ENCODE measurements at places on chromosomes 4 and X.

- DNase-seq, result no peak
Observed at GRCh38 chr4:158825433-158826036, 56.7 kb downstream of the FNIP2 start.

DNA sequence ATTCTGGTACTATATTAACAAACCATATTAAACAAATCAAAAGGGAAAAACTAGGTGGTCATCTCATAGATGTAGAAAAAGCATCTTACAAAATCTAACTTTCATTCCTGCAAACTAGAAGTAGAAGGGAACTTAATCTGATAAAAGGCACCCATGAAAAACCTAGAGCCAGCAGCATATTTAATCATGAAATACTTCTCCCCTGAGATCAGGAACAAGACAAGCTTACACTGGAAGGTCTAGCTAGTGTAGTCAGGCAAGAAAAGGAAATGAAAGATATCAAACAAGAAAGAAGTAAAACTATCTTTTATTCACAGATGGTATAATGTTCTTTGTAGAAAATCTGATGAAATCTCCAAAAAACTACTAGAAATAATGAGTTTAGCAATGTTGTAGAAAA lies 41.2 kb downstream of the ATP10D start:
- DNase-seq, result no peak

- DNase-seq, result no peak
Observed at GRCh38 chrX:137430984-137431475, 134.9 kb upstream of the ZIC3 start.

GRCh38 chr4:185232370-185232769 lies 23.0 kb downstream of the SNX25 start:
- DNase-seq, result no peak

- DNase-seq, result peak; percentile 64
Observed at GRCh38 chr4:8437281-8437680, 3.2 kb downstream of the ACOX3 start.

DNA sequence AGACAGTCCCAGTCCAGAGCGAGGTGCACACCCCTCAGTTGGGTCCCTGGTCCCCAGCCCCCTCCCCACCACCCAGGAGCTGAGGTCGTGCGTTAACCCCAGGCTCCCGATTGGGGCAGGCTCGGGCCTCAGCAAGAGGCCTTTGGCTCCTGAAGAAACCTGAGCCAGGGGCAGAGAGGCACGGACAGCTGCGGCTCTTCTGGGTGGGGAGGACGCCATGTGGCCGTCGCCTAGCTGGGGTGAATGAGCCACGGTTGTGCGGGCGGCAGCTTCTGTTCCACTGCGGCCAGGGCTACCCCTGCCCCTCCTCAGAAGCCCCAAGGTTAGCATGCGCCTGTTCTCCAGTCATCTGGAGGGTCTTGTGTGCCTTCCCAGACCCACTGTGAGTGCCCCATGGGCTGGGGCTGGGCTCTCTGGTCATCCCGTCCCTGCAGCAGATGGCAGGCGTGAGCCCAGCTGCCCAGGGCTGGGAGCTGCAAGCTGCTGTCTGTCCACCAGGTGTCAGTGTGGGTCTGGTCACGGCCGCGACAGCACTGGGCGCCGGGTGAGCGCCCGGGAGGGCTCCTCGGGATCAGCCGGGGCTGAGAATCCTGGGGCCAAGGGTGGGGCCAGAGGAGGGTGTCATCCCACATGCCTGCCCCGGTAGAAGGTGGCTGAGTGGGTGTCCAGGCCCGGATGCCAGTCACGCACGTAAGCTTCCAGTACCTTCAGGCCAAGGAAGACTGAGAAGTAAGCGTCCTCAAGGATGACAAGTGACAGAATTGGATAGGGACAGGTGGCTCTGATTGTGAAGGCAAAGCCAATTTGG lies 21.9 kb downstream of the ATP2B3 start:
- DNase-seq, result peak; percentile 81

DNA sequence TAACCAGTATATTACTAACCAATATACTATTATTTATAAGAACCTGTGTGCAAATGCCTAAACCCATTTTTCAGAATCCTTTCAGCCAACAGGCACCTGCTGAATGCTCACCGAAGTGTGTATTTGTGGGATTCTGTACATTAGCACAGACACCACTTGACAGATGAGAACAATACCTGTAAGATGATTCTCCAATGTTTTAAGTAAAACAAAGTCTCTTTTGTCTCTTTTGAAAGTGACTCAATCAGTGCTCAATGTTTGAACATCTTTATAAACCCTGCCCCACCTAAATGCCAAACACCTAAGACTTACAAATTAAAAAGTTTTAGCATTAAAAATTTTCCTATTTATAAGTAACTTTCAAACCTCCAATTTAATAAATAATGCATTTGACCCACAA lies 763 bp downstream of the ASB9 start:
- no peak for DNase-seq

- peak; percentile 42 for DNase-seq
Observed at GRCh38 chrX:152810403-152810802, 20.2 kb downstream of the CETN2 start.

Measured in neural progenitor cell (in vitro differentiated cells).